ENCODE measurements at places on chromosomes 1 and 21.
A peak's percentile ranks its signal among the peaks of the same experiment; 100 is the strongest.

DNA sequence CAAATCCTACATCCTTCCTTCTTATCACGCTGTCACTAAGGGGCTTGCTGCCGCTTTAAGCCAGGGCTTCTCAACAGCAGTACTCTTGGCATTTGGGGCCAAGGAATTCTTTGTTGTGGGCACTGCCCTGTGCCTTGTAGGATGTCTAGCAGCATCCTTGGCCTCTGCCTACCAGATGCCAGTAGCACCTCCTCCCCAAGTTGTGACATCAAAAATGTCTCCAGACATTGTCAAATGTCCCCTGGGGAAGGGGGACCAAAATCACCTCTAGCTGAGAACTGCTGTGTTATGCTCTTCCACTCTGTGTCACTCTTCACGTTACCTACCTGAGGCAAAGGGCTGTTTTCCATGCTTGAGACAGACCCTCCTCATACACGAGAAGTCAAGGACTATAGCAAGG is 400.3 kb upstream of the POU3F1 start:
- no peak for DNase-seq

- DNase-seq: no peak
Measured at GRCh38 chr1:107551456-107551855, 410.6 kb downstream of the NTNG1 start.

GRCh38 chr1:11550664-11551283 is 71.8 kb downstream of the DISP3 start:
- peak; percentile 13 for DNase-seq

- DNase-seq: no peak
Measured at GRCh38 chr1:224785040-224785328, 144.5 kb upstream of the DNAH14 start.

- no peak for DNase-seq
Measured at GRCh38 chr1:180112984-180113647, 41.6 kb upstream of the QSOX1 start.

All from CD4-positive, alpha-beta T cell treated with Interleukin-4 for 1 hour (primary cell).